ENCODE measurements at places on chromosomes 12 and 14.
A peak's percentile ranks its signal among the peaks of the same experiment; 100 is the strongest.

DNA sequence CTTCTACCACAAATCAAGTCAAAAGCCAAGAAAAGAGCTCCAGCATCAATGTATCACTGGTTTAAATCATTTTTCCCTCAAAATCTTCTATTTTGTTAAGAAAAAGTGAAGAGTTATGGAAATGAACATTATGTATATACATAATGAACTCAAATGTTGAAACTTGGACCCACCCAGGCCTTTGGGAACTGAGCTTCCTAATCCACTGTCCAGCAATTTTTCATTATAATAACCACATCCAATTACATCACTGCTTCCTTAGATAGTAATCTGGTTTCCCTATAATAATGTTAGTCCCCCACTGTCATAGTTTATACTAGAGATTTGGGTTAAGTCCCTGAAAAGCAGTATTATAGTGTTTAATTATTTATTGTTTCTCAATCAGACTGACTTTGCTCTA lies 170.9 kb downstream of the PIK3C2G start:
- no peak for DNase-seq

GRCh38 chr12:8852119-8852518 lies 29.7 kb downstream of the A2ML1 start:
- no peak for DNase-seq

DNA sequence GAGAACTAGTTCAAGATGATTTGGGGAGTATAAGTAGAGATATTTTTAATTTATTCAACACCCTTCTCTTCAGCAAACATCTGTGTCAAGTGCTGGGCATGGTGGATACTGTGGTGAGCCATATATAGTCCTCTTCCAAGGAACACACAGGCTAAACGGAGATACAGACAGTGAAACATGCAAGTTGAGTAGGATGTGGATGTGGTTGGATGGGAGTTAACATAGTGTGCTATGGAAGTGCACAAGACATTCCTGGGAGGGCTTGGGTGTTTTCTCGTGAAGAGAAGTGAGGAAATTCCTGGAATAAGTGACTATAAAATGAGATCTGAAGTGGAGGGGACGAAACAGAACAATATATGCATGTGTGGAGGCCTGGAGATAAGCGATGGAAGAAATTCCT lies 181.1 kb upstream of the NPAS3 start:
- no peak for DNase-seq

- no peak for DNase-seq
Observed at GRCh38 chr12:69657376-69658137, 41.5 kb downstream of the BEST3 start.

GRCh38 chr12:41794336-41794735 lies 350.3 kb downstream of the GXYLT1 start:
- no peak for DNase-seq

DNA sequence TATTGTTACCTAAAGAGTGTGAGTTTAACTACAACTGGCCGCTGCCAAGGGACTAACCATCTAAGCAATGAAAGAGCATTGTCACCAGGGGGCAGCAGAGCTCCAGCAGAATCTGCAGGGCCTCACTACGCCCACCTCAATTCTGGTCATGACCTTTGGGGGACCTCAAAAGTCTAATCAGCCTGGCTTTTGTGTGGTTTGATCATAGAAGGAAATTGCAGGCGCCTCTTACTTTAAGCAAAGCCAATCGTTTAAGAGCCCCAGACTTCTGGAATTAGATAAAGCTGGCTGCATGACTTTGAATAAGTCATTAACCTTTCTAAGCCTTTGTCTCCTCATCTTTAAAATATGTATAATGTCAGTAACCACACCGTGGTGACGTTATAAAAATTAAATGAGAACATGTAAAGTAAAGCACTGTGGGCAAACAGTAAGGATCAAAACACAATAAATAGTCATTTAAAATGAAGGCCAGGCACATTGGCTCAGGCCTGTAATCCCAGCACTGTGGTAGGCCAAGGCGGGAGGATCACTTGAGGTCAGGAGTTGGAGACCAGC lies 58.6 kb downstream of the TBX3 start:
- DNase-seq: no peak

DNA sequence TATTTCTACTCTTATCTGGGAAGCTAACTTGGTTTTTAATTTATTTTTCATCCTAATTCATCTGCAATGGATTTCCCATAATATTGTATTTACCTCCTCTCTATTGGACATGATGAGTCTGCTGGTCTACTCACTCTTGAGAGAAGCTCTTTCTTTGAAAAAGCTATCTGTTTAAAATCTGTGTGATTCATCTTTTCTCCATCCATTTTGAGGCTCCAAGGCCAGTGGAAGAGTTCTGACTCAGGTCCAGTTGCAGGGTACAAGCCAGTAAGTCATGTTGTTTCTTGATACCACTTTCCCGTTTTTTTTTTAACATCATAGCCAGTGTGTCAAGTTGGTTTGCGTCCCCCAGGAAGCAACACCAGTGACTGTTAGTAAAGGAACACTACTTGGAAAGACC lies 160.3 kb upstream of the BMP4 start:
- DNase-seq: no peak

- DNase-seq: no peak
Observed at GRCh38 chr14:94942601-94943000, 172.7 kb upstream of the GSC start.

DNA sequence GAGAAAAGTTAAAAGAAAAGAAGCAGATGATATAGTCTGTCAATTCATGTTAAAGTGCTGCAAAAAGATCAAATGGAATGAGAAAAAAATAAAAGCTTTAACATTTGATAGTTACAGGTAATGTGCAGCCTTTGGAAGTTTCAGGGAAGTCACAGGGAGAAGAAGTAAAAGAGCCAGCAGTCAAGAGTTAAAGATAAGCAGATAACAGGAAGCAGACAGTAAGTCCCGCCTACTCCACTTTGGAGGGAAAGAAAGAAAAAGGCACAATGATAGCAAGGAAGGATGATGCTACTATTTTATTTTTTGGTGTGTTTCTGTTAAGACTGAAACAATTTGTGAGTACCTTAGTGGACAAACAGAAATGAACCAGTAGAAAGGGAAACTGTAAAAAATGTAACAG lies 111.1 kb upstream of the KRR1 start:
- no peak for DNase-seq

DNA sequence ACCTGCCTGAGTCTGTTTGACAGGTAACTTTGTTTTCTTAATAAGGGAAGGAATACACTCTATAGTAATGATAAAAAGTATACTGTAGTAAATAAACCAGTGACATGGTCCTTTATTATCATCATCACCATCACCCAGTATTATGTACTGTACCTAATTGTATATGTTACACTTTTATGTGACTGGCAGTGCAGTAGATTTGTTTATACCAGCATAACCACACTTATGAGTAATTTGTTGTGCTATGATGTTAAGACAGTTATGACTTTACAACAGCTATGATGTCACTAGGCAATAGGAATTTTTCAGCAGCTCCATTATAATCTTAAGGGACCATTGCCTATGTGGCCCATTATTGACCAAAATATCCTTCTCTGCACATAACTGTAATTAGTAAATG lies 155.0 kb downstream of the NUBPL start:
- no peak for DNase-seq

DNA sequence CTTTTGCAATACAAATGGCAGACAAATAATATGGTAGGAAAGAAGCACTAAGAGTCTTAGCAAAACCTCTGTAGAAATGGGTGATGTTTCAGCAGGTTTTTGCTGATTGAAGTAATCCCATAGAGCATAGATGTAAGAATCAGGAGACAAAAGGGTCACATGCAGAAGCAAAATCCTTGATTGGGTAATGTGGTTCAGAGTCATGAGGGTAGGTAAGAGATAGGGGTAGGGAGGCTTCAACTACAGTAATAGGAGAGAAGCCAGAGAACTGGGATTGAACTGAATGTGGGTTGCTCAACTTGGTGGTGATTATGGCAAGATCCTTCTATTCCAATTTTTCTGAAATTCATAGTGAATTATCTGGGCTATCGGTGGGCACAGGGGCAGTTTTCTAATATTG lies 5.0 kb downstream of the PRB3 start:
- no peak for DNase-seq

DNA sequence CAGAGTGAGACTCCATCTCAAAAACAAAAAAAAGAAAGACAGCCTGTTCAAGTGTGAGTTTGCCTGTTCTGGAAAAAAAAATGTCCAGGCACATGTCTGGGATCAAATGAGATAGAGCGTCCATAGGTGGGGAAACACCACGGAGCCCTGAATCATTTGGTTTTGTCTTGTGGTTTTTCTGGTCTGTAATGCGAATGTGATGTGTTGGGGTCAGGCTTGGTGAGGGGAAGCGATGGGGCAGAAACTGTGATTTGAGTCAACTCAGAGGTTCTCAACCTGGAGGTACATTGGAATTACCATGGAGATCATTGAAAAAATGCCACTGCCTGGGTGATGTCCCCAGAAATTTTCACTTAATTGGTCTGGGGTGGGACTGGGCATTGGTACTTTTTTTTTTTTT lies 183.9 kb upstream of the PWP1 start:
- no peak for DNase-seq

DNA sequence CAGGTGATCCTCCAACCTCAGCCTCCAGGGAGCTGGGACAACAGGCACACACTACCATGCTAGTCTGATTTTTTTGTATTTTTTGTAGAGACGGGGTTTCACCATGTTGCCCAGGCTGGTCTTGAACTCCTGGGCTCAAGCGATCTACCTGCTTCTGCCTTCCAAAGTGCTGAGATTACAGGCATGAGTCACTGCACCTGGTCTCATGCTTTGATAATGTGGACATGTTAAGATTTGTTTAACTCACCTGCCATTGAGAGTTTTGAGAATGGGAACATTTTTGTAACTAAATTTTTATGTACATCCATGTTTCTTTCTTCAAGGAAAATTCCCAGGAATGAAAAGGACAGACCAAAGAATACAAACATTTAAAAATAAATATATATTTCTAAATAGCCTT lies 121.2 kb downstream of the MIPOL1 start:
- DNase-seq: no peak

- DNase-seq: peak; percentile 43
Observed at GRCh38 chr12:50055831-50056638, 1.4 kb upstream of the ASIC1 start.

DNA sequence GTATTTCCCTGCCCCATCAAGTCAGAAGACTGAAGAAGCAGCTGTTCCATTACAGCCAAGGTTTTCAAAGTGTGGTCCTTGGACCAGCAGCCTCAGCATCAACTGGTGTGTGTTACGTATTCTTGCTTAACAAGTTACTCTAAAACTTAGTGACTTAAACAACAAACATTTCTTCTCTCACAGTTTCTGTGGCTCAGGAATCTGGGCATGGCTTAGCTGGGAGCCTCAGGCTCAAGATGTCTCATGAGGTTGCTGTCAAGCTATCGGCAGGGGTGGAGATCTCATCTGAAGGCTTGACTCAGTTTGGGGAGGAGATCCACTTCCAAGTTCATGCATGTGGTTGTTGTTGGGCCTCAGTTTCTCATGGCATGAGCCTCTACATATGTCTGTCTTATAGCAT lies 174.5 kb downstream of the KTN1 start:
- DNase-seq: no peak

Measured in activated CD4-positive, alpha-beta T cell treated with anti-CD3 and anti-CD28 coated beads for 1 hour (primary cell).